ENCODE measurements at places on chromosomes 13 and 19.

- no peak for DNase-seq
Observed at GRCh38 chr19:1538978-1539377, 15.1 kb downstream of the PLK5 start.

DNA sequence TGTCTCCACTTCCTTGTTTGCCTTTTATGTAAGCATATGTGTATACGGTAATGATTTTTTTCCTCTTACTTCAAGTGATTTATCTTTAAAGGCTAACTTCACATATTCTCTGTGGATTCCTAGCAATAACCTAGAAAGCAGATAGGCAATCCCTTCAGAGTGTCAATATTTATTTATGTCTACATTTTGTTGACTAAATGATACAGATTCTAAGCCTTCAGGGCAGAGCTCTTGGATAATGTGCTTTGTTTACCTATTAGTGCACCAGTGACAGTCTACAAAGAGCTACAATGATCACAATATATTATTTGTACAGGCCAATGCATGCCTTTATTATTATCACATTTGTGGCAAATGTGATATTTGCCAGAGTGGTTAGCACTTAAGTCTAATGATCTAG lies 406.2 kb downstream of the EFNB2 start:
- no peak for DNase-seq

DNA sequence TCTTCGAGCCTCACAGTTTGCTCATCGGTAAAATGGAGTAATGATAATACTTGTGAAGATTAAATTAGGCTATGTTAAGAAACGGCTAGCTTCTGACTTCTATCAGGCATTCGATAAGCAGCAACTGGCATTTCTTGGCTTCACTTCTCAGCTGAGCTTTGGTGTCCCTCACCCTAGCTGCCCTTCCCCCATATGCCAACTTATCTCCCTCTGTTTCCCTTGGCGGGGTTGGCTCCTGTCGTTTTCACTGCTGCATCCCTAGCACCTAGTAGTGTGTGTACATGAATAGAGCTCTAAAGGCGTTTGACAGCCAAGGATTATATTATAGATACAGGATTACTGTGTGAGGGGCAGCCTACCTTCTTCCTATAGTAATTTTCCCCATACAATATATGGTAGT lies 97.5 kb downstream of the TNFSF11 start:
- no peak for DNase-seq

DNA sequence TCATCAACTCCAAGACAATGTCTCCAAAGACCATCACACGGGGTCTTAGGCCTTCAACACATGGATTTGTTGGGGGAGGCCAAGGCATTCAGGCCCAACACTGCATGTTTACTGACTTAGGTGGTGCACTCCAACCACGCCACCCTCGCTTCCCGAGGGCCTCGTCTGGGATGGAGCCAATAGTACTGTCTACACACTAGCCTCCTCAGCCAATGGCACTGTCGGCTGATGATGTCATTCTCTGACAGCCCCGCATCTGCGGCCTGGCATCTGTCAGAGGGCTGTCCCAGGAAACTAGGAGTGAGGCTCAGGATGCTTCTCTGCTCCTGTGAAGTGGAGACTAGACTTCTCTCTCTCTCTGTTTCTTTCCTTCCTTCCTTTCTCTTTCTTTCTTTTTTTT lies 96.6 kb downstream of the TEX26 start:
- no peak for DNase-seq

GRCh38 chr19:17289489-17289888 lies 7.8 kb downstream of the ANKLE1 start:
- DNase-seq: no peak

DNA sequence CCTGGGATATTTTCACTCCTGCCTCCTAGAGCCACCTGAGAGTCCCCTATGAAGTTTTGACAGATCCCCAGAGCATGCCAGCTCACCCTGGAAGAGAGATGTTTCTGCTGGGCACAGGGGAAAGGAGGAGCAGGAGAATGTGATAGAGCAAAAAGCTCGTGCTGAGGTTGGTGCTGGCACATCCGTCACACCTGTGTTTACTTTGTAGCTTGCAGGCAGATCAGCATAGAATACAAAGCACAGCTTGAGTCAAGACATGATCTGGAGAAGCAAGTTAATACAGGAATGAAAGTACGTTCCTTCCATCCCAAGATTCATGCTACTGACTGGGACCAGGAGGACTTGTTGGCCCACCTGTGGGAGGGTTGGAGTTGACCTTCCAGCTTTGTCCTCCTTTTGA lies 46.1 kb downstream of the HSPH1 start:
- DNase-seq: no peak

DNA sequence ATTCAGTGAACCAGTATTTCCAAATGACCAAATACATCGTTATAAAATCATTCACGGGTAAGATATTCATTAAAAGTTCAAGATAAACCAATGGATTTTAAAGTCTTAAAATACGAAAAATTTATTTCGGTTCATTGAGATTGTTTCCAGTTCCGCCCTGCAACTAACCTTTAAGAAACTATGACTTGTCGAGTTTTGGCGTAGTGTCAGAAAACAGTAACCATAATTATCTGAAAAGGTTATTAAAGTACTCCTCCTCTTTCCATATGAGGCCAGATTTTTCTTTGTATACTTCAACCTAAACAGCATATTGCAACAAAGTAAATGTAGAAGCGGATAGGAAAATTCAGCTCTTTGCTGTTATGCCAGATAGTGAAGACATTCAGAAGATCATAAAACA lies 26.1 kb downstream of the LPAR6 start:
- no peak for DNase-seq

GRCh38 chr19:49831592-49831991 lies 13.5 kb downstream of the MED25 start:
- DNase-seq: no peak

DNA sequence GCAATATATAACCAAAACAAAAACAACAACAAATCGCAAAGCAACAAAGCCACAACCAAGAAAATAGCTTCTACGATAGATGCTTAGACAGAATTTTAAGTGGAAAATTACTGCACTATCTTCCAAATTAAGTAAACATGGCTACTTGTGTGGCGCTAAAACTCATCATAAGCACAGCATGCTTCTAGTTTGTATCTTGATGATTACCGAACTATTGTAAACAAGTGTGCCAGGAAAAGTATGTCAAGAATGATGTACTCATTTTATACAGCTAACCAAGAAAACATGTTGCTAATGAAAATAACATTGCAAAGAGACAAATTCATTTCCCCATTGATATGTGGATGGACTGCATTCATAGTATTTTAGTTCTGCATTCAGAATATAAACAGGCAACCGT lies 271.9 kb upstream of the GPC6 start:
- no peak for DNase-seq

- DNase-seq: no peak
Observed at GRCh38 chr19:5903056-5903623, 450 bp downstream of the NDUFA11 start.

DNA sequence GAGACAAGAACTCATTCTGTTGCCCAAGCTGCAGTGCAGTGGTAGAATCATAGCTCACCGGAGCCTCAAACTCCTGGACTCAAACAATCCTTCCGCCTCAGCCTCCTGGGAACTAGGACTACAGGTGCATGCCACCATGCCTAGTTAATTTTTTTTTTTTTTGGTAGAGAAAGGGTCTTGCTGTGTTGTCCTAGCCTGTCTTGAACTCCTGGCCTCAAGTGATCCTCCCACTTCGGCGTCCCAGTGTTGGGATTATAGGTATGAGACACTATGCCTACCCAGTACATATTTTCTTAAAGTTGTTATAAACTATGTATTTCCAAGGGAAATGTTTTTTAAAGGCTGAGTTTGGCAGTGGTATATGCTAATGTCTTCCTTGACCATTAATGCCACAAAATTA lies 412.6 kb downstream of the KLF12 start:
- no peak for DNase-seq

DNA sequence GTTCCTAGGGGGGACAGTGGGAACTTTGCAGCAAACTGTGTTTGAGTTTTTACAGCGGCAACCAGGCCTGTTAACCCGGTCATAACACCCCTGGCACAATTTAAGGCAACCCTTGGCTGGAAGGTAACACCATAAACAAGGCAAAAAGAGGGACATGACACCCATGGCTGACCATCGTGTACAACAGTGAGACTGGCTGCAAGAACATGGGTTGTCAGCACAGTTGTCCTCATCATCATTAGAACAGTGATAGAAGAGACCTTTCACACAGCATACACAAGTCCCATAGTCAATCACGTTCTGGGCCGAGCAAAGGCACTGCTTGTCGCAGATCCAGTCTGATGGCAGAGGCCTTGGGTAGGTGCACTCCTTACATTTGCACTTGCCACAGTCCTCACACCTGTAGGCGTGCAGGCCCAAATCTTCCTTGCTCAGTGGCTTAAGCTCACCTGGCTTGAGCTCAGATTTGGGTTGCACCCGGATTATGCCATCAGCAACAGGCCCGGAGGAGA lies 4.1 kb downstream of the SPRY2 start:
- no peak for DNase-seq

GRCh38 chr13:111215081-111216047 lies 100.3 kb downstream of the ARHGEF7 start:
- DNase-seq: no peak

DNA sequence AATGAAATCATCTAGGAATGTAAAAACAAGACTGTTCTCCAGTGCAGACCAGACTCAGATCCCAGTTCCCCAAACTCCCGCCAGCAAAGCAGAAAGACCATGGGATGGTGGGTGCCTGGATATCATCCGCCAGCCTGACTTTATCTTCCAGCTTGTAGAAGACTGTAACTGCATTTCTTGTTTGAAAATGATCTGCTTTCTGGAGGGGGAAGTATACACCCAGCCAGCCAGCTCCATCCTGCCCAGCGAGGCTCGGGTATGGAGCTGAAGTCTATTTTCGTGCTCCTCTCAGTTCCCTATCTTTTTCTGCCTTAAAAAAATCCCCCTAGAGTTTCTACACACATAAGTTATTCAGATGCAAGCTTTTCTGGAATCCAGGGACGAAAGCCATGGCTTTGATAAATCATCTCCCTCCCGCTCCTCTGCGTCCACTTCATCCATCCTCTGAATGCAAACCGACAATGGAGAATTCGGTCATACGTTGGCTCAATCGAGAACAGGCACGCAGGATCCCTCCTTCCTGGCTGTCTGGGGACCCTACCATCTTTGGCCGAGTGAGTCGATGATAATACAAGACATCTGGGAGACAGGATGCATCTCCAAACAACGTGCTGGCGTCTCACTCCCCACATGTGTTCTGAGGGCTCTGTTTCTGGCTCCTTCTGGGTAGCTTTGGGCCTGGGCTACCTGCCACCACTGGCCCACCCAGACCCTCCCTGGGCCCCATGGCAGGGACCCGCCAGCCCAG lies 31.2 kb downstream of the CEBPG start:
- no peak for DNase-seq
